A549 treated with DMSO at 1 μM for 4 hours (cell line): ENCODE measurements at places on chromosomes 11 and 22. TPM values are rescaled to one million over a fixed set of nuclear protein-coding genes. Genes with fewer than 3 reads are reported as not detected.

The SDHD gene
- total RNA-seq = 69.4 to 72.2 TPM (median 71.2 TPM) in 5 replicates

The C11orf91 gene
- 0.35 to 1.6 TPM (median 1.0 TPM) in 5 replicates for total RNA-seq

The TYR gene
- total RNA-seq = not detected in 5 replicates

The IGSF22 gene
- not detected in 5 replicates for total RNA-seq

The SIRT3 gene
- total RNA-seq = 15.5 to 20.5 TPM (median 18.7 TPM) in 5 replicates

The F2 gene
- total RNA-seq = 1.9 to 3.1 TPM (median 2.1 TPM) in 5 replicates

The RAB36 gene
- 7.0 to 8.3 TPM (median 7.8 TPM) in 5 replicates for total RNA-seq

The OR6T1 gene
- not detected in 5 replicates for total RNA-seq

The LUZP2 gene
- not detected in 5 replicates for total RNA-seq

The NXPE4 gene
- not detected in 5 replicates for total RNA-seq

The DCDC1 gene
- 0.31 to 0.71 TPM (median 0.49 TPM) in 5 replicates for total RNA-seq

The RASL10A gene
- total RNA-seq = 0.10 to 0.46 TPM (median 0.28 TPM) in 4 of 5 replicates, not detected in the other

The TRIM68 gene
- total RNA-seq = 8.7 to 11.7 TPM (median 10.6 TPM) in 5 replicates

The KCNK4 gene
- total RNA-seq = 0.06 to 0.07 TPM in 2 of 5 replicates, not detected in the others

The LGALS12 gene
- not detected in 5 replicates for total RNA-seq

The CCDC15 gene
- total RNA-seq = 0.52 to 0.74 TPM (median 0.62 TPM) in 5 replicates

The LARGE2 gene
- 1.5 to 3.4 TPM (median 2.5 TPM) in 5 replicates for total RNA-seq

The IGLL5 gene
- not detected in 5 replicates for total RNA-seq

The PANX3 gene
- total RNA-seq = not detected in 5 replicates
